ENCODE measurements at places on chromosomes 4 and X. TPM values are rescaled to one million over a fixed set of nuclear protein-coding genes. Genes with fewer than 3 reads are reported as not detected.

Gene AFF1
- 50.7 TPM for polyA plus RNA-seq

Gene GABRB1
- polyA plus RNA-seq = 0.18 TPM

GRCh38 chr4:138488533-138488932 lies 246.4 kb upstream of the SLC7A11 start:
- no peak for DNase-seq

DNA sequence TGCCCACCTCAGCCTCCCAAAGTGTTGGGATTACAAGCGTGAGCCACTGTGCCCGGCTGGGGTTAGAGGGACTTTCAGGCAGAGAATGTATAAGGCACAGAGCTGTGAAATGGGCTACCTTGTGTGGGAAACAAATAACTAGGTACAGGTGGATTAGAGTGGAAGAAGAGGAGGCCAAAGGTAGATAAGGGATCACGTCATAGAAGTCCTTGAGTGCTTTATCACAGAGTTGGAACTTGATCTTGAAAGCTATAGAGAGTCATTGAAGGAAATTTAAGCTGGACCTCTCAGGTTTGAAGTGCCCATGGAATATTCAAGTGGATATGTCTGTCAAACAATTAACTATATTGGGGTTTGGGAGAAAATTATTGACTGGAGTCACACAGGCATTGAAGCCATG lies 8.4 kb downstream of the N4BP2 start:
- no peak for DNase-seq

DNA sequence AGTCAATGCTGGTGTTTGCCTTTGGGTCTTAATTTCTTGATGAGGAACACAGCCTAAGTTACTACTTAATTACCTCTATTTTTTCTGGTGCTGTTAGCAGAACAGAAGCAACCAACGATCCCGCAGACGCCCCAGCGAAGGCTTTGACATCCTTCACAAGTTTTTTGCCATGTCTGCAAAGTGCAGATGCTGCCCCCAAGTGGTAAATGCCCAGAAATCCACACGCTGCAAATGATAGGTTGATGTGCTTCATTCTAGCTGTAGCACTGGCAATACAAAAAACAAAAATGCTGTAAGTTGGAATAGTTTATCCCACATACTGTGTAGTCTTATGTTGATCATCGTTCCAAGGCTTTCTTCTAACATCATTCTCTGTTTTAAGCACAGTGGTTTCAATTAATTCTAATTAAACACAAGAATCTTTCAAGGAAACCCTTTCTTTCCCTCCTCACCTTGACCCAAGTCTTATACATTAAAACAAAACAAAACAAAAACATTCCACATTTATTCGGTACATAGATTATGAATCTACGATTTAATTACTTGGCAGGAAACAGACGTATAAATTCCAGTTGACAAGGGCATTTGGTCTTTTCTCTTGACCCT lies 1.2 kb downstream of the PNPLA4 start:
- DNase-seq = peak; percentile 70

DNA sequence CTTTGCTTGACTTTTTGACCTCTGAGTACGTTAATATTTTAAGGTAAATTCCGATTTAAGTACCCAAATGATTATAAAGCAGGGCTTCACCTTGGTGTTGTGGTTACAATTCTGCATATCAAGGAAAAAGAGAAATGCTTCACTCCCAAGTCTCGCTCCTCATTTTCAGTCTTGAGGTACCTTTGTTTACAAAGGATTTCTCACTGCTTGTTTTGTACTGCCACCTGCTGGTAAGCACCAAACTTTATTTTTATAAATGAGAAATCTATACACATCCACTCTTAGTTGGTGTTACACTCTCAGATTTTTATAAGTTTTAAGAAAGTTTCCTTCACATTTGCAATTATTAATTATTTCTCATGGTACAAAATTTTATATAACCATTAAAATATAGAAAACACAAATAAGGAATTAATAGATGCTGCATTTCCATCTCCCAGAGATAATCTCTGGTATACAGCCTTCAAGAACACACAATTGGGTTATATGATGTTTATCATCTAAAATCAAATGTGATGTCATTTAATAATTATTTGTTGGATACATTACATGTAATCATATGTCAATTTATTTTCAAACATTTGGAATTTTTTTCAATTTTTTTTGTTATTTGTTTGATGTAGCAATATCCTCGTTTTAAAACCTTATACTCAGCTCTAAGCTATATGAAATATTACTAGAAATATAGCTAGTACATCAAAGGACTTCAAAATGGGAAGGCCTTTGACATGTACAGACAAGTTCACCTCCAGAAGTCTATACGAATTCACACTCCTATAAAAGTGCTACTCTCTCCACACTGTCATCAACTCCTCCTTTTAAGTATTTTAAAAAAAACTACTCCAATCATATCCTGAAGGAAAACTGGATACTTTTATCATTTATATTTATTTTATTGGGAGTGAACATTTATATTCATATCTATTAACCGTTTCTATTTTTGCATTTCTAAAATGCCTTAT lies 179.9 kb downstream of the KCNIP4 start:
- DNase-seq = peak; percentile 44

Data from small intestine (tissue), 16 donors.